ENCODE measurements at places on chromosomes 1 and 21.
A peak's percentile ranks its signal among the peaks of the same experiment; 100 is the strongest.

- no peak for DNase-seq
Observed at GRCh38 chr1:84963021-84963420, 33.9 kb downstream of the MCOLN2 start.

GRCh38 chr1:172970186-172970585 is 80.6 kb downstream of the TNFSF18 start:
- DNase-seq, result no peak

- DNase-seq, result no peak
Observed at GRCh38 chr1:244053831-244054230, 2.7 kb downstream of the ZBTB18 start.

- no peak for DNase-seq
Observed at GRCh38 chr21:29904359-29905282, 35.2 kb downstream of the GRIK1 start.

- DNase-seq, result no peak
Observed at GRCh38 chr1:152479792-152480595, 30.6 kb upstream of the LCE5A start.

DNA sequence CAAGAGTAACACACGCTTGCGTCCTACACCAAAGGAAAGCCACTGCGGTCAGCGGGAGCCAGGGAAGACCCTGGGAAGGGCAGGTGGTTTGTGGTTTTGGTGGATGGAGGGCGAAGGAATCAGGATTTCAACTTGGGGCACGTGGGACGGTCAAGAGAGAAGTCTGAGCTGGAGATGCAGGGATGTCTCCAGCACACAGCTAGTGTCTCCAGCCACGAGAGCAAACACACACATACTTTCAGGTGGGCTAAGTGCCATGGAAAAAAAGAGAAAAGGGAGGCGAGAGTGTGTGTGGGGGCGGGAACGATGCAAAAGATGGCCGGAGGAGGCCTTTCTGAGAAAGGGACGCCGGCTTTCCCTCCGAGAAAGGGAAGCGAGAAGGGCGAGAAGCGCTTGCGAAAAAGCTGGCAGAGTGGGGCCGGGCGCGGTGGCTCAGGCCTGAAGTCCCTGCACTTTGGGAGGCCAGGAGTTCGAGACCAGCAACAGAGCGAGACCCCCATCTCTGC is 1.4 kb upstream of the SRRM1 start:
- DNase-seq, result peak; percentile 15

- no peak for DNase-seq
Observed at GRCh38 chr1:114338191-114338890, 172.7 kb downstream of the TRIM33 start.

DNA sequence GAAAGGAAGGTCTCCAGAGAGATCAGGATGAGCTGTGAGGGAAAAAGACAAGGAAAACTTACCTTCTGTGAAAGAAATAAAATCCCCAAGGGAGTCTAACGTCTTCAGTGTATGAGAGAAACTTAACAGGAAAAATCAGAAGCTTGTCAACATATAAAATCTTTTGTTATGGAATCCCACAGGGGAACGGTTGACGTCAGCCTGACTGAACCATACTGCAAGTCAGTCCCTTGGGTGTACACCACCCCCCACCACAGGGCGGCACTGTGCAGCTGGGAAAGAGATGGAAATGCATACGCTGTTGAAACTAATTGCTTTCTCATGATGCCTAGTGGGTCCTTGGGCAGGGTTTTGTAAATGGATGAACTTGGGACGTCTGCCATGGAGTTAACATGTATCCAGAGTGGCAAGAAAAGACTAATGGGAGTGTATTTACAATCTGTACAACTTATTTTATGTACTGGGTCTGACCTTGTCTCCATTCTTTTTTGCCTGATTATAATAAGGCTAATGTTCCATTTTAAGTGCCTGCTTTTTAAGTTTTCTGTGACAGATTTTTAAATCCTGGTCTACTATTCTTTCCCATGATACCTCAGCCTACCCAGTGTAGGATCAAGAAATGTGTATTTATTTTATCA is 22.7 kb downstream of the UTP25 start:
- no peak for DNase-seq

DNA sequence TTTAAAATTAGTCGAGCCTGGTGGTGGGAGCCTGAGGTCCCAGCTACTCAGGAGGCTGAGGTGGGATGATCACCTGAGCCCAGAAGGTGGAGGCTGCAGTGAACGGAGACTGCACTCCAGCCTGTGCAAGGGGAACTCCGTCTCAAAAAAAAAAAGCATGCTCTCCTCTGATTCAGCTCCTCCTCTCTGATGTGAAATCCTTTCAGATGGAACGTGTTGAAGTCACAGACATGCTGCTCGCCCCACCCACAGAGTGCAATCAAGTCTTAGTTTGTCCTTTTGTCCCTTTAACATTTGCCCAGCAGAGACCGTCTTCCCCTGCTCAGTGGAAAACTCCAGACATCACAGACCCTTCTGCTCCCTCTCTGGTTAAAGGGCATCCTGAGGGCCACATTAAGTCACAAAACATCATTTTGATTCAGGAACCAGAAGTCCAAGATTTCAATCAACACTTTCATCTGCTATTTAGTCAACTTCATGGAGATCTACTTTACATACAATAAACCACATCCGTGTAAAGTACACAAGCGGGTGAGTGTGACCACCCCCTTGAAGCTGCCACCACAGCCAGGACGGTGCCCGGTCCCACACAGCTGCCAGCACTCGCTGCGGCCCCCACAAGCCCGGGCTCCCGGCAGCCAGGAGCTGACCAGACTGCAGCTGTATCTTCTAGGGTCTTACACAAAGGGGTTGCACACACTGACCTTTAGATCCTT is 18.9 kb upstream of the RNF223 start:
- DNase-seq, result no peak

GRCh38 chr1:22832414-22832786 is 121.8 kb downstream of the EPHB2 start:
- DNase-seq, result no peak

GRCh38 chr1:214823311-214824117 is 220.5 kb downstream of the CENPF start:
- no peak for DNase-seq

DNA sequence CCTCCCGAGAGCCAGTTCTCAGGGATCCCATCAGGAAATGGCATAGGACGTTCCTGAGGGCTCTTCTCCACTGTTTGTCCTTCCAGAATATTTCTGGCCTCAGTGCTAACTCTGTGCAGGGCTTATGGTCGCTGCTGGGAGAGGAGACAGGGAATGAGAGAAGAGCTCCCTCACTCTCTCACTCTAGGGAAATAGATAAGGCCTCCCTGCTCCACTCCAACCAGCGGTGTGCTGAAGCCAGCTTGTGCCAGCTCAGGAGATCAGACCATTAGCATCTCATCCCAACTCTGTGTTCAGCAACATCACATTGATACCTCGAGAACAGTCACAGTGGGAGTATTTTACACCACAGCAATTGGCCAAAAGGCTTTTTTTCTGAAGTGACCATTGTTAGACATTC is 49.2 kb upstream of the ZC3H12A start:
- DNase-seq, result no peak

Data from right renal pelvis (tissue), 4 donors.